ENCODE measurements at places on chromosomes 6 and 20.
A peak's percentile ranks its signal among the peaks of the same experiment; 100 is the strongest.

DNA sequence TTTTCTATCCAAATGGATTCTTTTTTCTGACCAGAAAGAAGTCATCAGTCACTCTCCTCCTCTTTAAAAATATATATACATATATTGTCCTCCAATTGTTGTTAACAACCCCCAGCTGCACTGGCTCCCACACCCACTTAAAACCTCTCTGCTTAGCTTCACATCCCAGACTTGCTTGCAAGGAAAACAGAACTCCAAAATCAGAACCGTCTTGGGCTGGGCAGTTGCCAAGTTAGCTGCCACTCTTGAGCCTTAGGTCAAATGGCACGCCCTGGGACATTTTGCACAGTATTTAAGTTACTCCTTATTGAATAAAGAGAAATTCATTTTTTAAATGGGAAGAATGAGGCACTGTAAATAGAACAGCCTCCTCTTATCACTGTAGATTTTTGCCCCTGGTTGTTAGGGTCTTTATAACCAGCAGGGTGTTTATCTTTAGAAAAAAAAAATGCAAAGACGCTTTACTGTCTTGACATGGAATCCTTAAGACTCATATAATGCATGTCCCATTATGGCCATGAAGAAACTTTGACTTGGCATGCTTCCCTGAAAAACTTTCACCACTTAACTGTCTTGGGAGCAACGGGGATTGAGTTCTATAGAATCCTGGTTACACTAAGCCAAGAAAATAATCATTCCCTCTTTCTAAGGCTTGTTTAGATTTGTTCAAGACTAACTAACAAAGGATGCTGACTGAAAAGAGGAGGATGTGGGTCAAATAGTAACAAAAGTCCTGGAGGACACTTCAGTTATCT, 204.5 kb downstream of the ISM1 start:
- DNase-seq, result no peak

GRCh38 chr6:100105138-100105537, 111.1 kb upstream of the MCHR2 start:
- DNase-seq, result no peak

- no peak for DNase-seq
Measured at GRCh38 chr6:146965110-146965689, 239.0 kb upstream of the STXBP5 start.

DNA sequence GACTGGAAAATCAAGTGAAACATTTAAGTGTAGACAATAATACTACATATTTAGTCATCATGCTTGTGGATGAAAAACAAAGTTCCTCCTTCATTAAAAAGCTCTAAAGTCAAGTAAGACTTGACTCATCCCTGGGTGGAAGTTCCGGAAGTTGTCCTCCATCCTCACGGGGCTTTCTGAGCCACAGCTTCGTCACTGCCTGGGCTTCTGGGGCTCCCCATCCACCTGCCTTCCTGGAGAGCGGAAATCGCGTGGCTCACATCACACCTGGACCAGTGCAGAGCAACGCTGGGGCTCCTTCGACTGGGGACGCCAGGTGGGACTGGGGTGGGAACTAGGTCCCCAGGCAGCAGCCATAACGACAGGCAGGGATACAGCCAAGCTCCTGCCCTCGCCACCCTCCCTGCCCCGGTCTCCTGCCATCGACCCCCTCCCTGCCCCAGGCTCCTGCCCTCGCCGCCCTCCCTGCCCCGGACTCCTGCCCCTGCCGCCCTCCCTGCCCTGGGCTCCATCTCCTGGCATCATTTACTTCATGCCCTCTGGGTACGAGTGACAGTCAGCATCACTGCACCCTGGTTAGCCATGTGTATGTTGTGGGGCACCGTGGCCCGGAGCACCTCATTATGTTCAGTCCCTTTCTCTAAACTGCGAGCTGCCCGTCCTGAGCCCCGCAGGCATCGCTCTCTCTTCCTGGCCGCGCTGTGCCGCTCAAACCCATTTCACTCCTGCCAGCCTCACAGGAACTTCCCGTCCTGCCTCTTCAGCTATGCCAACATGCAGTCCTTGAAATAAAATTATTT, 12.9 kb downstream of the THBS2 start:
- DNase-seq, result no peak

DNA sequence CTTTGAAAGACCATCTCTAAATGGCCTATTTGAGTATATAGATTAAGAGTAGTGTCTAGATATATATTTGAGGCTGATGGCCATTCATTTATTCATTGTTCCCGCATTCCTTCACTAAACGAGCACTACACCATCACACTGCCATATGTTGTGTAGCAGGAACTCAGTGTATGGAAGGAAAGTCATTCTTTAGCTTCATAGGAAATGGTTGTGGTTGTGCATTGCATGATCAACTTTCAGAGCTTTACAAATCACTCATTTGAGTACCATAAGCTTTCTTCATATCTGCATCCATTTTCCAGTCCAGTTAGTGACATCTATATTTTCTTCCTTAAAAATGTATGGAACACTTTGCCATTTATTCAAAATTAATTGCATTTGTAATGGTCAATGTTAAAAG, 97.9 kb downstream of the ARID1B start:
- DNase-seq, result no peak

DNA sequence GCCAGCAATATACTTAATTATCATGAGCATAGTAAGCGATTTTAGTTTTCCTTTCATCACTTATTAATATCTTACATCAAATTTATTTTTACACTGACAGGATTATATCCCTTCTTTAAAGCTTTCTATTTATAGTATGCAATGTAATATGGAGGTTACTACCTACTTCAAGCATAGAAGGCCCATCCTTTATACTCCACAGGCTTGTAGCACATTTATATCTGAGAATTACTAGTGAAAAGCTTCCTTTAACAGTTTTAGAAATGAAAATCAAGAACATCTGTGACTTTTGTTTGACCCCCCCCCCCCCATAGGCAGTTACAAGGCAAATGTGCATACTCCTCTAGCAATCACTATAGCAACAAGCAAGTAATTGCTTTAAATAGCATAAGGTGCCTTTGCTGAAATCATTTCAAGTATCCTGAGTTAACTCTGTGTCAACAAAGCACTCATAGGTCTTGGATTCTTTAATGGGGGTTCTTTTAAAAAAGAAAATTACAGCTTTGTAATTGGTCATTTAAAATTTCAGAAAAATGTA, 917.7 kb downstream of the PHF3 start:
- peak; percentile 31 for DNase-seq

GRCh38 chr6:115358616-115359015, 702.1 kb downstream of the FRK start:
- DNase-seq, result no peak

DNA sequence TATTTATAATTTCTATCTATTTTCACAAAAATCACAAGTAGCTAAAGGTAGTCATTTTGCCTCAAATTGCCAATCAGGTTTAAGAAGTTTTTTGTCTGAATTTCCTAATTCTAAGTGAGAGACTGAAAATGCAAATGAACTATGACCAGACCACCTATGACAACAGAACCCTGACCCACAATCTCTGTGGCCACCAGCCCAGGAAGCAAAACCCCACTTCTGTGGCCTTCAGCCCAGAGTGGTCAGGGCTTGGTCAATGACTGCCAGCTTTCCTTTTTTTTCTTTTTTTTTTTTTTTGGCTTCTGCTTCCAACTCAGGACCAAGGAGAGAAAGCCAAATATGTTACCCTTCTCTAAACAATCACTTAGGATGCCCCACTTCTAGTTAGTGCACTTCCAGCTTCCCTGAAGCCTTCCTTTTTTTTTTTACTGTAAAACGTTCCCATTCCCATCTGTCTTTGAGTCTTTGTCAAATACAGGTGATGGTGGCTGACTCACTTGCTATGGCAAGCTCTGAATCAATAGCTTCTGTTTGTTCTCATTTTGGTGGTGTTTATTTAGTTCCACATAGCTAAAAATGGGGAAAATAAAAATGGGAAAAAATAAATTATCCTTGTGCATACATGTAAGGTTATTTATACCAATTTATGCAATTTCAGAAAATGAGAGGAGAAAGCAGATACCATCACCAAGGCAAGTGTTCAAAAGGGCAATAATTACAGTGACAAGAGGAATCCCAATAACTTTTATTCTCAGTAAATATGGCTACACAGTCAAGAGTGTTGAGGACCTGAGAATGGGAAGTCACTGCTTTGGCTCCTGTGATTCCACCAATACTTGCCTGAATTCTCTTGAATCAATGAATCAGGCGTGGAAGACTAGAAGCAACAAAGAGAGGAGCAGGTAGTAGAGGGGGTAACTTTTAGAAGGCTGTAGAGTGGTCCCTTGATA, 170.3 kb upstream of the PDE7B start:
- DNase-seq, result no peak

- no peak for DNase-seq
Measured at GRCh38 chr20:32641464-32641863, 32.3 kb downstream of the C20orf203 start.

DNA sequence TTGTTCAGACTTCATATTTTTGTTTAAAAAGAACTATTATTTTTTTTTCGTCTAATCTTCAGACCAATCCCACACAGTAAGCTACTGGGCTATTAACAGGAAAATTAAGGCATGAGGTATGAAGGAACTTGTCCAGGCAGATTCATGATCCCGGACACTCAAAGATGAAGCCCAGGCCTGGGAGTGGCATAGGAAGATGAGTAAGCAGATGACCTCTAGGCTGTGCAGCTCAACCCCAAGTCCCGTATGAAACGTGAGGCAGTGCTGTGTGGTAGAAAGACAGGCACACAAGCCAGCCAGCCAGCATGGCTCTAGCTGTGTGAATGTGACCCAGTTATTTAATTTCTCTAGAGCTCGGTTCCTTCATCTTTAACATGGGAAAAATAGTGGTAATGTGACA, 231.9 kb downstream of the CLIC5 start:
- no peak for DNase-seq

DNA sequence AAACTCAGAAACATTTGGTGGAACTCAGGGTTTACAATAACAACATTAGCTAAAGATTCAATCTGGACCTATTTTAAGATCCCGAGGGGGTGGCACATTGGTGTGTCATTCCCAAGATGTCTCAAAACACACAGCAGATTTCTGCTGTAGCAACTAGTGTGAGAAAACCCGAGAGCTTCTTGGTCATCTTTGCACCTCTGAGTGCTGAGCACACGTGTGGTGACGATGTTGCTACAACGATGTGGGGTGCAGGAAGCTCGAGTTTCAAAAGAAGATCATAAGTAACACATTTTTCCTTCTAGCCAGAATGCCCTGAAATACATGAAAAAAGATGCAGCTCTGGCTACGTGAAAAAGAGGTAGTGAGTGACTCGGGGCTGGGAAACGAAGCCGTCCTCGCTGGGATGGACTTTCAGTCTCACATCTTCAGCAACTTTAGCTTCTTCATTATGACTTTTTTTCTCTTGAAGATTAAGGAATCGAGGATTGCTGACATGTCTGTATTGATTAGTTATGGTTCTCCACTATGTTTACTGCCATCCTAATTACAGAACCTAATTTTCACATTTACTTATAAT, 1.5 kb downstream of the RAMACL start:
- no peak for DNase-seq

DNA sequence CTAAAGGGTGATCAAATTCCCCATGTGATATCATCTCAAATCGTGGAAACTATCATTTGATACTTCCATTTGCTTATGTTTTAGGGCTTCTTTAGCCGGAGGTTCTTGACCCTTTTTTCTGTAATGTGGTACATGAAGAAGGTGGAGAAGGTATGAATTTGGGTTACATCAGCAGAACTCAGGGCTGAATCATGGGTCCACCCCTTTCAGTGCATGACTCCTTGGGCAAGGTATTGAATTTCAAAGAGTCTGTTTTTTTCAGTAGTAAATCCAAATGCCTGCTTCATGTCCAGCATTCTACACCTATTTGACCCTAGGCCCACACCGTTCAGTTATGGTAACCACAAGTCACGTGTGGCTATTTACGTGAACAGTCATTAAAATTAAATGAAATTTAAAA, 30.6 kb upstream of the QKI start:
- DNase-seq, result no peak

- DNase-seq, result no peak
Measured at GRCh38 chr6:111565326-111566221, 40.1 kb downstream of the TRAF3IP2 start.

GRCh38 chr6:163588220-163588919, 173.9 kb downstream of the QKI start:
- DNase-seq, result no peak

GRCh38 chr6:162710419-162710818, 17.1 kb downstream of the PRKN start:
- DNase-seq, result no peak

DNA sequence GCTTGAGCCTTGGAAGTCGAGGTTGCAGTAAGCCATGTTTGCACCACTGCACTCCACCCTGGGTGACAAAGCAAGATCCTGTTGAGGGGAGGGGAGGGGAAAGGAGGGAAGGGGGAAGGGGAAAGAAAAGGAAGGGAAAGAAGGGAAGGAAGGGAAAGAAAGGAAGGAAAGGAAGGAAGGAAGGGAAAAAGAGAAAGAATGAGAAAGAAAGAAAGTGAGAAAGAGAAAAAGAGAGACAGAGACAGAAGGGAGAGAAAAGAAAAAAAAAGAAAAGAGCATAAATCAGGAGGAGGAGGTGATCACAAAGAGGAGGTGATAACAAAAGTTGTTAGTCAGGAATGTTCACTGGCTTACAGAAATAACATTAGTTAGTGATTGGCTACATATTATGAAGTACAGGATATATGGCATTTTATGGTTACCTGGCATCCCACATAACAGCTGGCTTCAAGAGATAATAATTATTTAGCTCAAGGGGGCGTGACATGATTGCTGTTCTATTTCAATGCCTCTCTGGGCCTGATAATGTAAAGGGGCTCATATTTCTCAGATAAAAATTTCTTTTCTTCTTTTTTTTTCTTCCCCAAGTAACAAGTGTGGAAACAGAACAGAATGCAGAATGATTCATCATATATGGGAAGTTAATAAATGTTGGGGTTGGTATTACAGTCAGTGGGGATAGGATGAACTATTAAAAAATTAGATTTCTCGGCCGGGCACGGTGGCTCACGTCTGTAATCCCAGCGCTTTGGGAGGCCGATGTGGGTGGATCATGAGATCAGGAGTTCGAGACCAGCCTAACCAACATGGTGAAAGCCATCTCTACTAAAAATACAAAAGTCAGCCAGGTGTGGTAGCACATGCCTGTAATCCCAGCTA, 27.1 kb downstream of the SAMHD1 start:
- DNase-seq, result no peak

- DNase-seq, result no peak
Measured at GRCh38 chr6:52293067-52293466, 8.5 kb upstream of the MCM3 start.

GRCh38 chr6:83708970-83709747, at the start of gene SNAP91:
Gene SNAP91 (minus strand): TSS chr6:83709101. CDS start chr6:83707927, 1,174 bp downstream.
- no peak for DNase-seq

DNA sequence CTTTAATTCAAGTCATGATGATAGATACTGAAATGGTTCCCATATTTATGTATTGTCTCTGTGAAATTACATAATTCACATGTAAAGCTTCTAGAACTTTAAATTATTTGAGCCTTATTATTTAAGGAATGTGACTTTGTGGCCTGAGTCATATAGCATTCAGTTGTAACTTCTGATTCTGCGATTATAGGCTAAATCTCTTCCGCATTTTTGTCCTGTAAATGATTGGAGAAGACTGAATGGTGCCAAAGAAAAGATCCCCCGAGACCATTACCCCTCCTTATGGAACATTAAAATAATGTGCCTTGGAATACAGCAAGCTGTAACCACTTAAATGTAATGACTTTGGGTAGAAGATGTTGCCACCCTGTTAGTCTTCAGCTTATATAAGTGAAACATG, 63.3 kb upstream of the MAP7 start:
- no peak for DNase-seq

GRCh38 chr6:67748521-67748920, 886.6 kb upstream of the ADGRB3 start:
- no peak for DNase-seq

GRCh38 chr20:10453241-10453640, 18.1 kb downstream of the SLX4IP start:
- DNase-seq, result no peak

All from NCI-H1417 treated with DMSO at 0.1 percent for 48 hours (cell line).